Brain microvascular endothelial cell (primary cell): ENCODE measurements at places on chromosomes 5 and 9.

- no peak for DNase-seq
These were observed 50.7 kb downstream of the C7 start for GRCh38 chr5:40960037-40960436.

DNA sequence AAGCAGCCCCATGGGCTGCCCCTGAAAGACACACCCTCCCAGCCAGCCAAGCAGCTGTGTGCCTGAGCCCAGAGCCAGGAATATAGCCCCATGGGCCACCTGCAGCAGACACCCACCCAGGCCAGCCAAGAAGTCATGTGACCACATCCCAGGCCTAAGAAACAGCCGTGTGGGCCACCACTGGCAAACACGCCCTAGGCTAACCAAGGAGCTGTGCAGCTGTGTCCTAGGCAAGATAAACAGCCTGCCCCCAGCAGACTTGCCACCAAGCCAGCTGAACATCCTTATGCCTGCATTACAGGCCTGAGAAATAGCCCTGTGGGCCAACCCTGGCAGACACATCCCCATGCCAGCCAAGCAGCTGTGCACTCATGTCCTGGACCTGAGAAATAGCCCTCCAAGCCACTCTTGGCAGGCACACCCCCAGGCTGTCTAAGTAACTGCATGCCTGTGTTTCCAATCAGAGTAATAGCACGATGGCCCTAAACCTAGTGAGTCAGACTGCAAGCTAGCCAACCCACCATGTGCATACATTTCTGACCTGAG lies 143.0 kb downstream of the ADAMTS6 start:
- peak; percentile 3 for DNase-seq

DNA sequence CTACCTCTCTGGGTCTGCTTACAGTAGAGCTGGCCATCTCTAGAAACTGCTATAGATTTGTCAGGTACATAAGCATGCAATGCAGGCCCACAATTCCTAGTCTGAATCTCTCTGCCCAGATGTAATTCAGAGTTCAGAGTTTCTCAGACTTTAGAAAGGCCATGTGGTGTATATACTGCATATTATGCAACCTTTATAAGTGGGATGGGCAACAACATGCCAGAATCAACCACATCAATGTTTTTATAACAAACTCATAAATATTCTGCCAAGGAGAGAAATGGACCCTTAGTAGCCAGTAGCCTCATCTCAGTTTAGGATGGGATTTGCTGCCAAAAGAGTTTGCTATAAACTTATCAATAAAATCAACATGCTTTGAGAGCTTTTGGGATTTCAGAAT lies 78.8 kb downstream of the SLC1A1 start:
- DNase-seq, result no peak

DNA sequence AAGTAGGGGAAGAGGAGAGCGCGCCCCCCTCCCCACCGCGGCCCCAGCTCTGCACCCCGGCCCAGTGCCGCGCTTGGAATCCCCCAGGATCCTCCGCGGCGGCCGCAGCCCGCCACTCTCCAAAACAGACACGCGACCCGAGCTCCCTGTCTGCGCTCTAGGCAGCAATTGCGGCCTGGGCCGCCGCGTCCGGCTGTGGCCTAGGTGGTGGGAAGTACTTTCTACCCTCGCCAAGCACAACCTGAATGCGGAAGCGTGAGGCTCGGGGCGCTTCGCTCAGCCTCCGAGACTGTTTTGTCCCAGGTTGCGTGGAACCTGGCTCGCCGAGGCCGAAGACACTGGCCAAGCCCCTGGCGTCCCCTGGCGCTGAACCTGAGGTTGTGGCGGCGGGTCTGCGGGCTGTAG lies 3.3 kb upstream of the FOXB2 start:
- no peak for DNase-seq

DNA sequence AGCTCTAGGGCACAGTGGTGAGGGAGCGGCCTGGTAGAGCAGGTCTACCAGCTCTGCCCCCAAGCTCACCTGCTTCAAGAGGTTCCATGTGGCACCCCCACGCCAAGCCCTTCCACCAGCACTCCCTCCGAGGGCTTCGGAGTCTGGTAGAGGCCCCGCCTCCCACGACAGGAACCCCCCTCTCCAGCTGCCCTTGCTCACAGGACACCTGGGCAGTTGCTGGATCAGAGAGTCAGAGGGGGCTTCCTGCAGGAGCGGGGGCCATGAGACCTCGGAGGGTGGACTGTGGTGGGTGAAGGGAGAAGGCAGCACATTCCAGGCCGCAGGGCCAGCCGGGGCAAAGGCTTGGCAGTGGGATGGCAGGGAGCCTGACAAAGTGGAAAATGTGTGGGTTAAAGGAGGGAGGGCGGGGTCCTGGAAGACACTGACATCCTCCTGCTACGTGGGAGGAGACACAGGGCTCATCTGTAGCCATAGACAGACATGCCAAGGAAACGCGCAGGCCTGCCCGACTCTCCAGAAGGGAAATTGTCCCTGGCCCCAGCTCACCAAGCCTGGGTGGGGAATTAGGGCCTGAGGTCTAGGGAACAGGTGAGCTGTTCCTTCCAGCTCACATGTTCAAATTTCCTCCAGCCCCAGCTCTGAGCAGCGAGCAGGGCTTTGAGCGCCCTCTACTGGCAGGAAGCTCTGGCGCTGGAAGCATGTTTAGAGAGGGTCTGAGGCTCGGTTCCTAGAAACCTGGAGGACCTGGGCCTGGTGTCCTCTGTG lies 74.2 kb downstream of the NTNG2 start:
- DNase-seq, result peak; percentile 49

GRCh38 chr5:159616952-159617351 lies 286.7 kb upstream of the IL12B start:
- DNase-seq, result peak; percentile 6

DNA sequence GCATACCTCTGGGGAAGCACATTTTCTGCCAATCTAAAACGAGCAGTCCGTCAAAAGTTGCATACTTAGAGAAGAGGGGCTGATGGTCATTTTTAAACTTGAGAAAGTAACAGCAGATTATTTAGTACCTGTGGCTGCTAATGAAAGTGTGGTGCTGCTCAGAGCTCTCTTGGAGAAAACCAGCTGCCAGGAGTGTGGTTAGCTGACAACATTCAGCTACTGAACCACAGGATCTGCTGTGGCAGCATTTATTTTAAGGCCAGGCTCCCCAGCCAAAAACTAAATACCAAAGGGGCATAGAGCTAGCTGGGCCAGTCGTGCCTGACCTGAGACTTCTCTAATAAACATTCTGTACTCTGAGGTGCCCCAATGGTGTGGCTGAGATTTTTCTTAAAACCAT lies 203.6 kb downstream of the EDIL3 start:
- DNase-seq, result no peak

- no peak for DNase-seq
These were observed 141.4 kb downstream of the KIF4B start for GRCh38 chr5:155154973-155155372.

GRCh38 chr9:81526587-81526986 lies 162.8 kb downstream of the TLE1 start:
- peak; percentile 92 for DNase-seq

- DNase-seq, result no peak
These were observed 9.9 kb downstream of the DOLK start for GRCh38 chr9:128937310-128938165.

- no peak for DNase-seq
These were observed 75.1 kb upstream of the ATG10 start for GRCh38 chr5:81896764-81897163.

DNA sequence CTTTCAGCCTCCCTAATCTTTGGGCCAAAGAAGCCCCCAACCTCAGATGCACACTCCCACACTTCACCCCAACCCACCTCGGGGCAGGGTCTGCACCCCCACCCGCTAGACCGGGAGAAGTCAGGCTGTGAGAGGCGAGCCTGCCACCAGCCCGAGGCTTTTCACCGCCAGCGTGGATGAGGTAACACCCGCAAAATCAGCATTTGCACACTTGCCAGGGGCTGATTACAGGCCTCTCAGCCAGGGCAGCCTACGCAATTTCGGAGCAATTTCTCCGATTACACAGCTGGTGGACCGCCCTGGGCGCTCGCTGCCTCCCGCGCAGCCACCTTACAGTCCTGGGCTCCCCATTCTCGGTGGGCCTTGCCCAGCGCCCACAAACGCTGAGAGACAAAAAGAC lies 68.5 kb downstream of the FOXD1 start:
- no peak for DNase-seq

DNA sequence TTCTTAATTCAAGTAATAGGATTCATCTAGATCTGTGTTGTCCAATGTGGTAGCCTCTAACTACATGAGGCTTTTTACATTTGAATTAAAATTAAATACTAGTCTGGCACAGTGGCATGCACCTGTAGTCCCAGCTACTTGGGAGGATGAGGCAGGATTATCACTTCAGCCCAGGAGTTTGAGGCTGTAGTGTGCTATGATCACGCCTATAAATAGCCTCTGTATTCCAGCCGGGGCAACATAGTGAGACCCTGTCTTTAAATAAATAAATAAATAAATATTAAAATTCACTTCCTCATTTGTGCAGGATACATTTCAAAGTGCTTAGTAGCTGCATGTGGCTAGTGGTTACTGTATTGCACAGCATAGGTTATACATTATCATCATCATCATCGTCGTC lies 91.8 kb downstream of the UBE2R2 start:
- DNase-seq, result no peak

DNA sequence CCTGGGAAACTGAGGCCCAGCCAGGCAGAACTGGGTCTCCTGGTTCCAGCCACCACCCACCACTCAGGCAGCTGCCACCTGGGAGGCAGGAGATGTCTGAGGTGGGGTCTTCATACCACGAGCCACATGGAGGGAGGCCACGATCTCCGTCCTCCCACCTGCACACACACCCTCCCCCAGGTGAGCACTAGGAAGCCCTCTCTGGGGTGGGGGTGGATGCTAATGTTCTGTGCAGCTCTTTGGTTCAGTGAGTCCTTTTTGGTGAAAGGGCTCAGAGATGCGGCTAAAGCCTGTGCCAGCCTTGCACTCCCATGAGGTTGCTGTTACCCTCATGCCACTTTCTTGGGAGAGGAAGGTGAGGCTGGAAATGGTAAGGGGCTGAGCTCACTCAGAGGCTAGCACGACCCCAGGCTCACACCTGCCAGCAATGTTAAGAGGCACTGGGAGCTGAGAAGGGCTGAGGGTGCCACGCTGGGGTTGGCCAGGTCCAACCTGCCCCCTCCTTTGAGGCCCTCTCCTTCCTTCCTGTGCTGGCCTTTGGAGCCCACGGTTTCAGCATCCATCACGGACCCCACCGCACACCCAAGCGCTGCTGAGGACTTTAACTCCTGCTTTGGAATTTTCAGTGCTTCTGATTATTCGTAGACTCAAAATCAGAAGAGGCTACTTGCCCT lies 26.6 kb upstream of the OBP2B start:
- no peak for DNase-seq

DNA sequence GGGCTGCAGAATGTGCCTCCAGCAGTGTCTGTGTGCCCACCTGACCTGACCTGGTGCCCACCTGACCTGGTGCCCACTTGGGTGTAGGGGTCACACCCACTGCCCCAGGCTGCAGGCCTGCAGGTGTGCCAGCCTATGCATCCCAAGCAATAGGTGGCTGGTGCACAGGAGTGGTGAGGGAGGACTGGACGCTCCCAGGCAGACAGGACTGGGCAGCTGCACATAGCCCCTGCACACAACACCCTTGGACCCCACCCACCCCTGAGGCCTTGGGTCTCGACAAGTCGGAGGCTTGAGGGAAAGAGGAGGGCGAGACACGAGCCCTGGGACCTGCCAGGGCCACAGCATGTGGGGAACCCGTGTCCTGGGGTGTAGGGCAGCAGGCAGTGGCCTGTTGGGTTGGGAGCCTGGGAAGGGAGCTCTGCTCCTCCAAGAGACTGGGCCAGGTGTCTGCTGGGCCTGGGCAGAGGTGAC lies 10.8 kb upstream of the NRARP start:
- no peak for DNase-seq

GRCh38 chr5:60959156-60959555 lies 14.2 kb downstream of the NDUFAF2 start:
- DNase-seq, result no peak

DNA sequence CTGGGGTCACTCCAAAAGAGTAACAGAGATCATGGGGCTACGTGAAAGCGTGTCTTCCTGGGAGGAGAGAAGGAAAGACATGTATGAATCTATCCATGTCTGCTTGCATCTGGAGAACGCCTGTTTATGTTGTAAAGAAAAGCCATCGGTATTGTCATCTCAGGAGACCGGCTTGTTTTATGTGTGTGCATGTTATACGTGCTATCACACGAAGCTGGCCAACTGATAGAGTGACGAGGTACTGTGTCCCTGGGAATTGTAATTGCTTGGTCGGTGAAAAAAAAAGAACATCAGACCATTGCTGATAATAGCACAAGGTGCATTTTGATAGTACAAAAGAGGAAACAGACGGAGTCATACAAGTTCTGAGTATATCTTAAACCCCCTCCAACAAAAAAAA lies 370 bp upstream of the CDH6 start:
- no peak for DNase-seq

GRCh38 chr9:135012166-135012565 lies 75.3 kb upstream of the OLFM1 start:
- DNase-seq, result no peak

DNA sequence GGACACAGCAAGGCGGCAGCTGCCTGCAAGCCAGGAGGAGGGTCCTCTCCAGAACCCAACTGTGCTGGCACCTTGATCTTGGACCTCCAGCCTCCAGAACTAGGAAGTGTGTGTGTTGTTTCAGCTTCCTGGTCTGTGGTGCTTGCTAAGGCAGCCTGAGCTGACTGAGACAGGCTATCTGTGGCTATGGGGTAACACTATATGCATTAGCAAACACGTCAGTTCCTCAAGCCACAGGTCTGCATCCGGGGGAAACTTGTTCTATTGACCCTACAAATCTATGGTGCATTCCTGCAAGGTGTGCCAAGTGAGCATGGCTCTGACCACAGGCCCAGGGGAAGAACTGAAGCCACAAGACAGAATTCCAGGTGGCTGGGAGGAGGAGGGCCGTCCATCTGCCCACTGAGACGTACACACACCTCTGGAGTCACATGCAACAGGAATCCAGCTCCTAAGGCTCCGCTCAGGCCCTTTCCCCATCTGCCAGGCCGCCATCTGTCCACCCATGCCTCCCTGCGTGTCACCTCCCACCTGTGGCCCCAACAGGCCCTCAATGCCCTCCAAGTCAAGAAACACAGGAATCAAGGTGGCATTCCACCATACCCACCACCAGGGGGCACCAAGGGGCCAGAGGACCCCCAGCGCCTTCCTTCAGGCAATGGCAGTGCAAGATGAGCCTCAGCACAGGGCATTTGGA lies 174.9 kb downstream of the ROR2 start:
- peak; percentile 39 for DNase-seq

DNA sequence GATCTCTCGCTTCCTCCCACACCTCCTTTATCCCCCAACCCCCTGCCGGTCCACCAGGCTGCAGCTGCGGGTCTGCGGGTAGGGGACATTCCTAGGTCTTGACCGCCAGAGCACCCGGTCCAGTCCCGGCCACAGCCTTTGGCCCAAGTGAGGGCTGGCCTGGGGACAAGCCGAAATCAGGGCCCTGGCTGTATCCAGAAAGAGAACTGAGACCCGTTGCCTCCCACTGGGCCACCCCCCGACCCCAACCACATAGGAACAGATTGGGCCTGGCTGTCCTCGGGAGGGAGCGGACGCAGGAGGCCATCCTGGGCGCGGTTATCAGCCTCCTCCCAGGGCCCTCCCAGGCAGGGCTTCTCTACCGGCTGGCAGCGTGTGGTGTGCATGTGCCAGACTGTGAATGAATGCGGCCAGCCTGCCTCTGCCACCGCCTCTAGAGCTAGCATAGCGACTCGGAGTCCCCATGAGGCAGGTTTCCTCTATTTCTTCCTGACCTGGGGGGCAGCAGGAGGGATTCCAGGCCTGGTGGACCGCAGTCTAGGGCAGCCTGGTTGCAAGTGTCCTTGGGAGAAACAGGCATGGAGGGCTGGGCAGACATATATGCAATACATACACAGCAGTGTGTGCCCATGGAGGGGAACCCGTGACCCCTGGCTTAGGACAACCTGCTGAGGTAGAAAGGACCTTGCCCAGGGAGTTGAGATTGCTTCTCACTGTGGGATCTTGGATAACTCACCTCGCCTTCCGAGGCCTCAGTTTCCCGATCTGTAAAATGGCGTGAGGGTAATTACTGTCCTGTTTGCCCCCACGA lies 1.2 kb downstream of the N4BP3 start:
- no peak for DNase-seq
